Left lung (tissue), 14 donors: ENCODE measurements at places on chromosomes 13 and 19.

DNA sequence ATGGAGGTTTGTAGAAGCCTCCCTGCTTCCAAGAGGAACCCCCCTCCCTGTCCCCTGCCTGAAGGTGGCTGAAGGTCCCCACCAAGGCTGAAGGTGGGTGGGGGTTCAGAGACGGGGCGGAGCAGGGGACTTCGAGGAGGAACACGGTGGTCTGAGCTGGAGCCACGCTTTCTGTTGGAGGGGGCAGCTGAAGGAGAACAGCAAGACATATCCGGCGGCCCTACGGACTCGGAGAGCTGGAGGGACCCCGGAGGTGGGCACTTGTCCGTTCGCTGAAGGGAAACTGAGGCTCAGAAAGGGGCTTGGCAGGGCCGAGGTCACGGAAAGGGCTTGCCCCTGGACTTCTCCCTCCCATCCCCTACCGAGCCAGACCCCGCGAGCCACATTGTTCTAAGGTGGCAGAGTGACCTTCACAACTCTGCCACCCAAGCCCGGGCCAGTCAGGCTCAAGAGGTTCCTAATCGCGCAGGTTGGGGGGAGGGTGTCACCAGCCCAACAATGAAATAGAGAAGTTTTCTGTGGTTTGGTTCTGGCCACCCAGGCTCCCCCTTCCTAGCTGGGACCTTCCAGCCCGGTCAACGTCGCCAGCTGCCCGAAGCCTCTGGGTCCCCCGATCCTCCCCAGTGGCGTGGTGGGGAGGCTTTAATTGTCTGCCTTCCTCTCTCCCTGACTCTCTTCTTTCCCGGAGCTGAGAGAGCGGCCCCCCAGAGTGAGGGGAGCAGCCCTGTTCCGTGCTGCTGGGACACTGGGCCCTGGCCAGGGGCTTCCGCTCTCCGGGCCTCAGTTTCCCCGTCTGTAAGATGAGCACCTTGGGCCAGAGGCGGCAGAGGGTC is 15.5 kb upstream of the KCNN1 start:
- no peaks in the 10 kb centered on the region for H3K36me3 ChIP-seq
- peaks cover 56% of the 10 kb centered on the region for H3K27me3 ChIP-seq
- H3K4me3 ChIP-seq = no peak overlapping the region
- peaks cover 9% of the 10 kb centered on the region for H3K4me1 ChIP-seq
- DNase-seq = no peak
- no peak overlapping the region for H3K27ac ChIP-seq

GRCh38 chr13:41402691-41403511 is 54.4 kb upstream of the RGCC start:
- H3K36me3 ChIP-seq = no peaks in the 10 kb centered on the region
- no peaks in the 10 kb centered on the region for H3K27me3 ChIP-seq
- DNase-seq = no peak
- H3K27ac ChIP-seq = no peak overlapping the region
- no peaks in the 10 kb centered on the region for H3K4me1 ChIP-seq
- no peak overlapping the region for H3K4me3 ChIP-seq

DNA sequence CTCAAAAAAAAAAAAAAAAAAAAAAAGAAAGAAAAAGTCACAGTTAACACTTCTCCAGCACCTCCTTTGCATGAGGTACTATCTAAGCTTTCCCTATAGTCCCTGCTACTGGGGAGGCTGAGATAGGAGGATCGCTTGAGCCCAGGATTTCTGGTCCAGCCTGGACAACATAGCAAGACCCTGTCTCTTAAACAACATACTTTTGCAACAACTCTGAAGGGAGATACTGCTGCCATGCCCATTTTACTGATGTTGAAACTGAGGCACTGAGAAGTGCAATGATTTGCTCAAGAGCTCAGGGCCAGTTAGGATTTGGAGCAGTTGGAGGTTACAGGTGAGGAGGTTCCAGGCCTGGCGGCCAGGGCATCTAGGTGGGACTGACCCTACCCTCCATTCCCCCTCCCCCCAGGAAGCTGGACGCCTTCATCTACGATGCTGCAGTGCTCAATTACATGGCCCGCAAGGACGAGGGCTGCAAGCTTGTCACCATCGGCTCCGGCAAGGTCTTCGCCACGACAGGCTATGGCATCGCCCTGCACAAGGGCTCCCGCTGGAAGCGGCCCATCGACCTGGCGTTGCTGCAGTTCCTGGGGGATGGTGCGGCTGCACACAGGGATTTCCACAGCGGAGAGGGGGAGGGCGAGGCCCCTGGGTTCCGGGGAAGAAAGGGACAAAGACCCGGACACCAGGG is 4.3 kb upstream of the GRWD1 start:
- H3K27me3 ChIP-seq = peaks cover 62% of the 10 kb centered on the region
- peak; percentile 64 for DNase-seq
- peaks cover 15% of the 10 kb centered on the region for H3K4me1 ChIP-seq
- no peak overlapping the region for H3K27ac ChIP-seq

DNA sequence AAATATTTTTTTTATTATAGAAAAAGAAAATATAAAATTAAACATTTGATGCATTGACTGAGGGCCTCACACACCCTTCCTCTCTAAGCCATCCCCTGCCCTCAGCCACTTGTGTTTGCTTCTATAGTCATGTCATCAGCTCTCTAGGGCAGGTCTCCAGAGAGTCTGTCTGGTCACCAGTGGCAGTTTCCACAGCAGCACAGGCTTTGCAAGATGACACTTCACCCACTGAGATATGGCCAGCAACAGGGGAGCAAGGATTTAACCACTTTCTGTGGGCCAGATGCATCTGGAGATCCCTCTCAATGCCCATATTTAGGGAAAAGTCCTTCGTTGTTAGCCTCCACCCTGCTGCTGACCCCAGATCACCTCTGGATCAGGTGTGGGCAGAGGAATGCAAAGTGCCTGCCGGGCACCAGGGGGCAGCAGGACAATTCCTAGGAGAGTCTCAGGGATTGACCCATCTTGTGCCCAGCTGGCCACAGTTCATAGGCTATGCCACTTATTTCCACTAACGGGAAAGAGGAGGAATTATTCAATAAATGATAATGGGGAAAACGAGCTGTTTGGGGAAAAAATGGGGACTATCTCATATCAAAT is 4.8 kb downstream of the ABCC4 start:
- no peak overlapping the region for H3K4me3 ChIP-seq
- H3K27me3 ChIP-seq = no peaks in the 10 kb centered on the region
- H3K36me3 ChIP-seq = no peaks in the 10 kb centered on the region
- H3K4me1 ChIP-seq = no peaks in the 10 kb centered on the region
- DNase-seq = no peak
